HuH-7 (cell line): ENCODE measurements at places on chromosomes 16 and 17.

DNA sequence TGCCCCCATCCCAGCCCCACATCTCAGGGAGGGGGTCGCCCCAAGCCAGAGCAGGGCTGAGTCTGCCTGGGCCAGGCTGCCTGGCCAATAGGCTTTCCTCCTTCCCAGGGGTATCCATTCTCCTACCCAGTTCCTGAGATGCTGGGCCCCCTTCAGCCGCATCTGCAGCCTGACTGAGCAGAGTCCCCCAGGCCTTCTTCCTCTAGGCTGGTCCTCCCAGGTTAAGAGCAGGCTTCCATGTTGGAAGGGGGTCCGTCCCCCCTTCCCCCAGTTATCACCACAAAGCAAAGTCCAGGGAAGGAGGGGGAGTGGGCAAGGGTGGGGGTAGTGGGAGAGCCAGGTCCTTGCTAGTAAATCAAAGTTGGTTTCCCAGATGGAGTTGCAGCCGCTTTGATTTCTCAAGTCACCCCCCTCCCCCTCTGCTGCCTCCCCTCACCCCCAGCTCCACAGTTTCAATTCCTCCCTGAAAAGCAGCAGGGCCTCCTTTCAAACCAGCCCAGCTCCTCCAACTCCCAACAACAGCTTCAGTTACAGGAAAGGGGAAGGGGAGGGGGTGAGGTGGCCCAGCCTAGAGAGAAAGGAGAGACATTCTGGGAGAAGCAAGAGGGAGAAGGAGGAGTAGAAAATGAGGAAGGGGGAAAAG lies 9.5 kb upstream of the FZD2 start:
- no peak for DNase-seq

DNA sequence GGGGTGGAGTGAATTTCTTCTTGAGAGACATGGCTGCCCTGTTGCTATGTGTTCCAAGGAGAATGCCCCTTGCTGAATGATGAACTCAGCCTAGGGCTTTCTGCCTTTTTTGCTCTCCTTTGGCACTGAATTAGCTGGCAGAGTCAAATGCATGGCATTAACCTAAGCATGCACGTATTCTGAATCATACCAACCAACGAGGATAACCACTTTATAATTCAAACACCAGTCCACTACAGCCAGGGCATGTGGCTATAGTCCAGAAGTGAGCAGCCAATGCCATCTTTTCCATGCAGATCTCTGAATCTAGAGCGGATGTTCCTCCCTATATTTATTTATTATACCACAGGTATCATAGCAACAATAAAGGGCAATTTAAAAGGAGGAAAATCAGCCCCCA lies 15.7 kb downstream of the TMIGD1 start:
- no peak for DNase-seq

DNA sequence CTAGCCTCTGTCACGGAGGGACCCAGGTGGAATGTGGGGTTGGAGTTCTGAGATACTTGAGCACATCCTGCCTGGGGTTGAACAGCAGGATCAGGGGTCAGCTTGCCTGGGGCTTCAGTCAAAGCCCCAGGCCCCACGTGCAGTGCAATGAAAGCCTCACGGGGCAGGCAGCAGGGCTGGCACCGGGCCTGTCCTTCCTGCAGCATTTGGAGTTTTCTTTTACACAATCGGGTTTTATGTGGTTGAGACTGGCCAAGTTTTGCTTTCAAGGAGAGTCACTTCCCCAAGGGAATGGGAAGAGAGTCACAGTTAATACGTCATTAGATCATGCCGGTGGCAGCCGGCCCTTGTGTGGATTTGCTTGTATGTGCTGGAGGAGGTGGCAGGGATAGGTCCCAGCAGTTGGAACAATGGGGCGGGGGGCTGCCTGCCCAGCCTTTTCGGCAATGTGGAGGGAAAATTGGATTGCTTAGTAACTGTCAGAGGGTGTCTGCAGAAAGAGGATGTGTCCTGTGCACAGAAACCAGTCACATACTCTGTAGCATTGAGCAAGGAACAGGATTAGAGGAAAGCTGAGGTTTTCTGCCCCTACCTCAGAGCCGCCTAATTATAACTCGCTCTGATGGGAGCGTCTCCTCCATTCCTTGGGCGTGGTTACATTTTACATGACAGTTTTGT lies 4.5 kb downstream of the RMI2 start:
- DNase-seq, result no peak

GRCh38 chr17:13415871-13416416 lies 185.8 kb downstream of the HS3ST3A1 start:
- DNase-seq, result no peak

DNA sequence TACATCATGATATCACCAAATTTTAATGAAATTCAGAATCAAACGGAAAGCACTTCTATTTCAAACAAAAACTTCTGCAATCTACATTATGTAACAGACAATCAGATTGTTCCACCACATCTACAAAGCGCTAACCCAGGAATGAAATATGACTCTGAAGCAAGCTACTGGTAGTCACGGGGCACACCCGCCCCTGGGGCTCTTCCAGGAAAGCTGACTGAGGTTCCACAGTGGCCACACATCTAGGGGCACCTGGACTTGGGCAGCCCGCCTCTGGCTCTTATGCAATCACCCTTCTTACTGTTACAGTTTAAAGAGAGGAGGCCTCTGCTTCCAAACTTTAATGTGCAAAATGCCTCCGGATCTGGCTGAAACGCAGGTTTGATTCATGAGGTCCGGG lies 27.5 kb downstream of the ZCCHC14 start:
- DNase-seq, result peak; percentile 61
